ENCODE measurements at places on chromosomes 5 and 9. TPM values are rescaled to one million over a fixed set of nuclear protein-coding genes. Genes with fewer than 3 reads are reported as not detected.

Gene CLTB
- 65.8 TPM for polyA plus RNA-seq

DNA sequence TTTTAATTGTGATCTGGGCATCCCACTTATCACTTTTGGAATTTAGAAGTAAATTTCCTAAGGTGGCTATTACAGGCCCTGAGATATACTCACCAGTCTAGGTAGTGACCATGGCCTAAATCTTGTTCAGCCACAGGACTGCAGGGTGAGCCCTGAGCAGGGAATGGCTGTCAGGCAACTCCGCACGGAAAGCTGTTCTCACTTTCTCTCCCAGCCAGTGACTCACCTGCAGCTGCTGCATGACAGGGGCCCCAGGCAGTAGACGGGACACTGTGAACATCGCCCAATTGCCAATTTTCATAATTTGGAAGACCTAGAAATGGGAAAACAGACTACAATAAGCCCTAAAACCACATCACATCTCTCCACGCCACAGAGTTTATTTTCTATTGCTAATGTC lies 69.6 kb upstream of the TAF1L start:
- DNase-seq, result no peak

Gene TARS1
- polyA plus RNA-seq, result 63.5 TPM

GRCh38 chr5:67205981-67206380 lies 9.4 kb upstream of the CD180 start:
- DNase-seq, result no peak

Gene COL23A1
- polyA plus RNA-seq, result 2.7 TPM

Gene FABP6
- 0.21 TPM for polyA plus RNA-seq

Gene LECT2
- polyA plus RNA-seq, result 0.35 TPM

- DNase-seq, result no peak
These were observed 86.4 kb downstream of the MED10 start for GRCh38 chr5:6291961-6292360.

Gene HTR4
- 0.07 TPM for polyA plus RNA-seq

Gene WDR38
- 0.21 TPM for polyA plus RNA-seq

Gene SYNPO
- polyA plus RNA-seq, result 25.6 TPM

DNA sequence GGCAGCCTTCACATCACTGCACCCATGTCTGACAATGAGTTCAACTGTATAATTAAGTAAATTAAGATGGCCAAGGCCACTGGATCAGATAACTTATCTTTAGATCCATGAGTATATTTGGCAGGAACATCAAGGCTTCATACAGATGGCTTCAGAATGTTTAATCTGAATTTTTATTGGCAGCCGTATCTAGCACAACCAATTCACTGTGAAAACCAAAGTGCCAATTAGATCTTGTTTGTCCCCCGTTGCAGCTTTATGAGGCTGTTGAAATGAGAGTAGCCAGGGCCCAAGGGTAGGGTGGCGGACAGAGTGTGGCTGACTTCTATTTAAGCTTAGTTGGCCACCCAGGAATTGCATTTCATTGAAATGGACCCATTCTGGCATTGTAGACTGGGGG lies 137.7 kb downstream of the SYK start:
- no peak for DNase-seq

- DNase-seq, result no peak
These were observed 3.1 kb downstream of the PTCH1 start for GRCh38 chr9:95513711-95514110.

GRCh38 chr5:171295801-171296200 lies 13.2 kb upstream of the TLX3 start:
- DNase-seq, result no peak

Gene C5orf34
- polyA plus RNA-seq, result 3.7 TPM

DNA sequence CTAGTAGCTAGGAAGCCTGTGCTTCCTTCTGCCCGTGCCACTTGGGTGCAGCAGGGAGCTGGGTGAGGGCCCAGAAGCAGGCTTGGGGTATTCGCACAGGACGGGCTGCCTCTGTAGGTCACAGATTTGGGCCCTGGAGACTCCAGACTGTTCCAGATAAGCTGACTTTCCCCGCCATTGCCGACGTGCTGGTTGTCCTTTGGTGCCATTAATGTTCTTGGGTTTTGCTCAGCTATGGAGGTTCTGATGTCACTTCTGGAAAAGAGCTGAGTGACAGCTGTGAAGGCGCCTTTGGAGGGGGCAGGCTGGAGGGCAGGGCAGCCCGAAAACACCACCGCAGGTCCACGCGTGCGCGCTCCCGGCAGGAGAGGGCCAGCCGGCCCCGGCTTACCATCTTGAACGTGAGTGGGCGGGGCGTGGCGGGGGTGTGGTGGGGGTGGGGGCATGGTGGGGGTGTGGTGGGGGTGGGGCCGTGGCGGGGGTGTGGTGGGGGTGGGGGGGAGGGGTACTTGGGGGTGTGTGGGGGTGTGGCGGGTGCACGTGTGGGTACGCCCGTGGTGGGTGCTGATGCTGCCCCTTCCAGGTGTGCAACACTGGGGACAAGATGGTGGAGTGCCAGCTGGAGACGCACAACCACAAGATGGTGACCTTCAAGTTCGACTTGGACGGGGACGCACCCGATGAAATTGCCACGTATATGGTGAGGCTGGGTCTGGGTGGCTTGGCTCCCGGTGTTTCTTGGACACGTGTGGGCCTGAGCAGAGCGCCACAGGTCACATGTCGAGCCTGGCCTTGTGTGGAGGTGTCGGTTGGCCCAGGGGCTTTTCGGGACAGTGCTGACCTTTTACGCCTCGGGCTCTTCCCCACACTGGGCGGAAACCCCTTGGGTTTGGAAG lies 79.6 kb downstream of the WNK2 start:
- no peak for DNase-seq

DNA sequence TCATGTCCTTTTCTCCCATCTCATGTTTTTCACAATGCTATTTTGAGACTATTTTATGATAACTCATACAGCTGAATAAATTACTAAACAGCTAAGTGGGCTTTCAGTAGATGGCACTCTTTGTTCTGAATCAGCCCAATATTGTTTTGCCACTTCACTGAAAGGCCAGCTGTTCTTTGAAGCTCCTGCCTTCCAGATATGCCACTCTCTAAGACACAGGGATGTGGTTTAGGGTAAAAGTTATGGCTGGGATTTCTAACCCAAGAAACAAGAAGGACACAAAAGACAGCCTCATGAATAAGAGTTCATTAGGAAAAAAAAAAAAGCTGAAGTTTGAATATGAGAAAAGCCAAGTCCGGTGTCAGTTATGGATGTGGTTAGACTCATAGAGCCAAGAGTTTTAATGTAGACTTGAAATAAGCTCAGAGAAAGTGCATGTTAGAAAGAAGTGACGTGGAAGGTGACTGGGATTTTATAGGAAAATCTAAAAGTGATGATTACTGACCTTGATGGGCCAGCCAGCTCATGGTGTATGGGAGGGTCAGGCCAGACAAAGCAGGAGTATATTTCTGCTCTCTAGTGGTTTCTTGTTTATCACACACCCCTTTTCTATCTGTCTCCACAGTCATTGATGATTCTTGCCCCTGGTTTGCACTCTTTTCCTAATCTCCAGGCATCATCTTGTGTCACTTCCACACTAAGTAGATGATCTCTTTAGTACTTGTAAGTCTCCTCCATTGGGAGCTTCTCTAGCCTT lies 488.5 kb downstream of the NR2F1-AS1 start:
- peak; percentile 22 for DNase-seq

DNA sequence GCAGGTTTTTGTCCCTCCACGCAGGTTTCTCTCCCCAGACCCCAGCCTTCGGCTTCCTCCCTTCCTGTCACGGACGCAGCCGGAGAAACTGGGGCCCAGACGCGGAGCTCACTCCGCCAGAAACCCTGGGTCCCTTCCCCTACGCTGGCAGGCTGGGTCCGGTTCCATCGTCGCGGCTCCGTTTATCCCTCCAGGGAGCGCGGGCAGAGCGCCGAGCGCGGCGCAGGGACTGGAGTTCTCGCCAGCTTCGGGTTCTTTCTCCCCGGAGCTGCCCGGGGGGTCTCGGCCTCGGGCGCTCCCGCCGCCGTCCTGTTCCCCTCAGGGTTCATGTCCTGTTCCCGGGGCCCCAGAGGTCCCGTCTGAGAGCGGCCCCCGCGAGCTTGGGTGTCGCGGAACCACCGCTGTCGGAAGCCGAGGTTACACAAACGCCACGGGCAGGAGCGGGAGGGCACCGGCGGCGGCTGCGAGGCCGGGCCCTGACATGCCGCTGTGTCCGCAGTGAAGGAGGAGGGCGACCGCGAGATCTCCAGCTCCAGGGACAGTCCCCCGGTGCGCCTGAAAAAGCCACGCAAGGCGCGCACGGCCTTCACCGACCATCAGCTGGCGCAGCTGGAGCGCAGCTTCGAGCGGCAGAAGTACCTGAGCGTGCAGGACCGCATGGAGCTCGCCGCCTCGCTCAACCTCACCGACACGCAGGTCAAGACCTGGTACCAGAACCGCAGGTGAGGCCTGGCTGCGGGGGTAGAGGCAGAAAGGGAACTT lies 4.6 kb downstream of the BARHL1 start:
- DNase-seq, result no peak

Gene FRMPD1
- 9.5 TPM for polyA plus RNA-seq

Gene IARS1
- 63.1 TPM for polyA plus RNA-seq

Gene FST
- polyA plus RNA-seq, result 19.6 TPM

- no peak for DNase-seq
These were observed 10.6 kb upstream of the UBAP2 start for GRCh38 chr9:34059281-34059680.

DNA sequence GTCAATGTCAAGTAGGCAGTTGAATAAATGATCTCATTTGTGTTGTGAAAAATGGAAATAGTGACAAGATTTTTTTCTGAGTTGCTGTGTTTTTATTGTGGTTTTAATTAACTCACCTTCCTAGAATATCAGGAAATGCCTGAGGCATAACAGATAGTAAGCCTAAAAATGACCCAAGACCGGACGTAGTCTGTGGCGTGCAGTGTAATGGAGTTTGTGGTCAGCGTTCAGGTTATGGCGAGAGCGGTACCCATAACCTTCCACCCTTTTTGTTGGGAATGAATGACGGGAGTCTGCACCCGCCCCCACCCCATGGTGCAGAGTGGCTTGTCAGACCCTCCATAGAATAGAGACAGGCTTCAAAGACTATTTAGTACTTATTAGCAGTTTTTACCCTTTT lies 119.3 kb downstream of the GALNT10 start:
- DNase-seq, result no peak

DNA sequence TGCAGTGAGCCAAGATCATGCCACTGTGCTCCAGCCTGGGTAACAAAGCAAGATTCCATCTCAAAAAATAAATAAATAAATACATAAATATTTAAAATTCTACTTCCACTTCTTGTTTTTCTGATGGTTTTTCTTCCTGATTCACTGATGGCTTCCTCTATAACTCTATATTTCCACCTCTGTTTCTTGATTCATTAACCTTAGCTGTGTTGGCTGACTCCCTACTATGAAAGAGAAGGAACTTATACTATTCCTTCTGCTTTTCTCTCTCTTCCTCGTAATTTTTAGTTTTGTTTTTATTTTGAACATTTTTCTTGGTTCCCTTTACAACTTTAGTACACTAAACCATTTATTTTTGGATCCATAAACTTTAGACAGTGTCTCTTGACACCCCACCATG lies 103.5 kb downstream of the MAMDC2 start:
- no peak for DNase-seq

Data from muscle of leg (tissue), 16 donors.